HuH-7 (cell line): ENCODE measurements at places on chromosomes 3 and 15.
A peak's percentile ranks its signal among the peaks of the same experiment; 100 is the strongest.

GRCh38 chr3:66158933-66159683 lies 61.7 kb upstream of the SLC25A26 start:
- DNase-seq, result peak; percentile 30

DNA sequence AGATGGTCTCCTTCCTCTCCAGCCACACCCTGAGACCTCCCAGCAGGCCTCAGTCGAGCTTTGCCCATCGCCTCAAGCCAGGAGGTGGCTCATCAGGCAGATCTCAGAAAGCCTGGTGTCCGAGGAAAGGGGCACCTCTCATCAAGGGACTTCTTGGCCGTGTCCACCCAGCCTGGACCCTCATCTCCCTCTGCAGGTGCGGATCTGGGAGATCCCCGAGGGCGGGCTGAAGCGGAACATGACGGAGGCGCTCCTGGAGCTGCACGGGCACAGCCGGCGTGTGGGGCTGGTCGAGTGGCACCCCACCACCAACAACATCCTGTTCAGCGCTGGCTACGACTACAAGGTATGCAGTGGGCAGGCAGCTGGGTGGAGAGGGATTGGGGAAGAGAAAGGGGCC lies 110.2 kb downstream of the ANP32A start:
- no peak for DNase-seq

DNA sequence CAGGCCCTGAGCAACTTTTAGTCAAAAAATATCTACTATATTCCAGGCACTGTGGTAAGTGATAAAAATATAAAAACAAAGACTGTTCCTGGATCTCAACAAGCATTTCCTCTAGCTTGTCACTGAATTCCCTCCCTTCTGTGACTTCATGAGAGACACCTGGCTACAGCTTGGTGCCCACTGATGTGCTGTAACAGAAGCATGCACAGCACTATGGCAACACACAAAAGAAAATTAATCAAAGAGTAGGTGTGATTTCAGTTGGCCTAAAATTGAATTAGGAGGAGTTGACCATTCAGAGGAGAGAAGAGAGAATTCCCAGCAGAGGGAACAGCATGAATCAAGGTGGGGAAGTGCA lies 158.9 kb upstream of the LPP start:
- no peak for DNase-seq

GRCh38 chr3:31725568-31725967 lies 192.8 kb downstream of the STT3B start:
- no peak for DNase-seq

GRCh38 chr15:76533995-76534394 lies 197.4 kb downstream of the ISL2 start:
- DNase-seq, result peak; percentile 10

DNA sequence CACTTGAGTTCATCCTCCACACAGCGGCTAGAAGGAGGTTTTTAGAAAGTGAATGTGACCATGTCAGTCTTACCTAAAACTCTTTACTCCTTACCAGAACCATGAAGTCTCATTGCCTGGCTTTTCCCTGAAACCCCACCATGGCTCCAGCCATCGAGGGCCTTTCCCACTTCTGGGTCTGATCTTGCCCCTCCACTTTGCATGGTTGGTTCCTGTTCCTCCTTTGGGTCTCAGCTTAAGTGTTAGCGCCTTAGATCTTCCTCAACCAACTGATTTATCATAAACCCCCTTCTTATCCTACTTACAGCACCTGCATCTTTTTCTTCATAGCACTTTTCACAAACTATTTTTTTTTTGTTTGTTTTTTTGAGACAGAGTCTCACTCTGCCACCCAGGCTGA lies 45.9 kb upstream of the ULK4 start:
- no peak for DNase-seq

DNA sequence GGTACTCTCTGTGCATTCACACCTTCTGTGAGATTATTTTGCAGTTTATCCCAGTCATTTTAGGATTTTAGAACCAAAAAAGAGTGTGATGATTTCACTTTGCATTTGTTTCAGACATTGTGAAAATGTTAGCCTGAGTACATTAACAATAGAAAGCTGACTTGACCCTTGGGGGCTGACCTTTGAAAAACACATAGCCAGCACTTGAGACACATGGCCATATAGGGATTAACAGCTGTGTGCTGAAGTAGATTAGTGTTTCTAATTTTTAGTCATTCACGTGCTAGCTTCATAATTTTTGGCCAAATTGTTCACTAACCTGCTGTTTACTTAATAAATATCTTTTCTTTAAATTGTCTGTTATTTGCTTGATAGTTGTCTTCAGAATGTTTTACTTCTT lies 3.5 kb downstream of the FEM1B start:
- DNase-seq, result no peak

GRCh38 chr3:150235799-150236198 lies 172.3 kb upstream of the TSC22D2 start:
- DNase-seq, result no peak

DNA sequence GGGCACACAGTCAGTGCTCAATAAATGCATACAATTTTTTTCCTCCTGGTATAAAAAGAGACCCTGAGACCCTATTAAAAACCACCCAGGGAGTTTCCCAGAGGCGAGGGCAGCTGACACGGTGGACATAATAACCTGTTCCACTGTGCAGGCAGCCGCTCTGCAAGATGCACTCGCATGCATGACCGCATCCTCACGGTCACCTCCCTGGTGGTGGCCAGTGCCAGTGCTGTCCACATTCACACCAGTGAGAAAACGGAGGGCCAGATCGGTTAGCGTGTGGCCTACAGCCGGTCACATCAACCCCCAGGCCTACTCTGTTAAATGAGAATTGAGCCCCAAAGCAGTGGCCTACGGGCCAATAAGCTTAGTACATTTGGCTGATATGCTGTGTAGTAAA lies 24.8 kb downstream of the SH3BP5 start:
- DNase-seq, result no peak

DNA sequence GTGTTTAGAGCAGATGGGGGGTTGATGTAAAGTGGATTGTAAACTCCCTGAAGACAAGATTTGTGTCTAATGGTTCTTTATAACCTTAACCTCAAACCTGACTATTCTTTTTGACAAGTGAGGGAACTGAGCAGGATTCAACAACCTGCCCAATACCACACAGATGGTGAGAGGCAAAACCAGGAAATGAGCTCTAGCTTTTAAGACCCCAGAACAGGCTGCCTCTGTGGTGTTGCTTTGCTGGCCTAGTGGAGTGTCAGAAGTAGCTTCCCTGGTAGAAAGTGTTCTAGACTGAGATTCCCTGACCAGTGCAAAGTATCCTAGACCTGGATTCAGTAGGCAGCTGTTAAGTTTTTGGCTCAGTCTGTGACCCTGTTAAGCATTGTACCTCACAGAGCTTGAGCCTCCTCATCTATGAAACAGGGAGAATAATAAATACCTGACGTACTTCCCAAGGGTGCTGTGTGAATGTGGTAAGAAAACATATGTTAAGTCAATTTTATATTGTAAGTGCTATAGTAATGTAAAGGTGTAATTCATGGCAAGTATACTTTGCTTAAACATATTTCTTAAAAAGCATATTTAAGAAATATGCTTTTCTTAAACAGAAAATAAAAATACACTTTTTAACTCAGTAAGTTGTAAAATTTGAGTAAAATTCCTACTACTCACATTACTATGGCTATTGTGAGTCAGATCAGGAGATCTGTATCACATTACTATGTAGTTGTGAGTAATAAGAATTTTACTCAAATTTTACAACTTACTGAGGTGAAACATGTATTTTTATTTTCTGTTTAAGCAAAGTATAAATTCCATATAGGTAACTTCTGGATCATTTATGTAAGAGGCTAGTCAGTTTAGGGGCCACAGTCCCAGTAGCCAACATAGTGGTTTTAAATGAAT lies 8.8 kb downstream of the GPR87 start:
- no peak for DNase-seq

DNA sequence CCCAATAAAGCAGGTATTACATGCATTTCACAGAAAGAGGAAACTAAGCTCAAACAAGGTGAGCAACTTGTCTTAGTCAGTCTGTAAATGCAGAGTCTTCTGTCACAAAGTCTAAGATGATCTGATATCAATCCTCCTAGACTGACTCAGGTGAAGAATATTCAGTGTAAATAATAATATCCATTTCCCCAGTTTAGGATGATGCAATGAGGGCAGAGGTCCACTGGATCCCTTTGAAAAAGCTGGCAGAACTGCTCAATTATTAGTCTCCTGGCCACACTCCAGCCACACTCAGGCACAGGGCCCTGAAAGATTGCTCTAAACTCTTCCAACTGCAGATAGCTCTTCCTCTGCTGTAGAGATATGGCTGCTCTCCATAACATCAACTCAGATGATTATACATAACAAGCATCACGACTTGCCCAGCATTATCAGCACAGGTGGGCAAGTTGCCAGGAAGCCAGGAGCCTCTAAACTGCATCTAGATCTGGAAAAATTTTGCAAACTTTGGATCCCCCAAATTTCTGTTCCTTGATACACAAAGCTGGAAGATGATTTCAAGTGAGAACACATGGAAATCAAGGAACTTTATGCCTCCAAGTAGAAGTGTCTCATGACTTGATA lies 129.8 kb upstream of the CPNE4 start:
- no peak for DNase-seq
